Pulmonary artery endothelial cell (primary cell): ENCODE measurements at places on chromosomes 7 and 10.

DNA sequence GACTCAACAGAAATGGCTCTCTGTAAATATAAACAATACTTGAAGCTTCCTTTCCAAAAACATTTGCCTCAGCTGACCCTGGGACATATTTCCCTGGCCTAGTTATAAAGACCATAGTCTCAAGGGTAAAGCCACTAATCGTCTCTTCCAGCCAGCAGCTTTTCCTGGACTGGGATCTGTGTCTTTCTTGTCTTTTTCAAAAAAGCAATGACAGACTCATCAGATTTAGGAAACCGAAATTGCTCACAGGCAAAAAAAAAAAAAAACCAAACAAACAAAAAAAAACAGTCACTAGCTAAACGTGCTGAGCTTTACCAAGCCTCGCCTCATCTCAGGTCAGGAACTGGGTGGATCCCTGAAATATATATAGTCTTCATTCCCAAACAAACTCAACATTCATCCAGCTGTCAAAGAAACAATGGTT lies 23.5 kb downstream of the STN1 start:
- no peak for DNase-seq

GRCh38 chr10:124150189-124150806 lies 56.9 kb upstream of the CHST15 start:
- no peak for DNase-seq

- DNase-seq = no peak
These were observed 143.3 kb downstream of the KCNMA1 start for GRCh38 chr10:77494327-77494726.

DNA sequence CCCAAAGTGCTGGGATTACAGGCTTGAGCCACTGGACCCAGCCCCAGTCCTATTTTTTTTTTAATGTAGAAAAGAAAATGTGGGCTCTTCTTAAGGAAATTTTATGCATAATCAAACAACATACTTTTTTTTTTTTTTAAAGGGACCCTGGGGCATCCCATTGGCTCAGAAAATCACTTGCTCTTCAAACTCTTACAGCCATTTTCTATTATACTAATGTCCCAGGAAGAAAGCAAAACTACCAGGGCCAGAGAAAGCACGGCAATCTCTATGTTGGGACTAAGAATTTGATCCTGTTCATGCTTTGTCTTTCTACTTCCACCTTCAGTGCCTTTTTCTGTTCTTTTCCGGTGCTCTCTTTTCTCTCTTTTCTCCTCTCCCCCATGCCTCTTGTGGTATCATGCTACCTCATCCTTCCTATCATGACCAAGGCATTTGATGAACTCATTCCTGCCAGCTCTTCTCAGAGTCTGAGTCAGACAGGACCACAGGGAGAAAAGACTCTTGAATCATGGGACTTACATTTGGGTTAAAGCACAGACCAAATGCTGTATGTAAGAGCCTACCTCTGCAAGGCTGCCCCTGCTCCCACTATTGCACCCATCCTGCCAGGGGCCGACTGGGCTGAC lies 76.4 kb upstream of the CCNY start:
- DNase-seq = no peak

DNA sequence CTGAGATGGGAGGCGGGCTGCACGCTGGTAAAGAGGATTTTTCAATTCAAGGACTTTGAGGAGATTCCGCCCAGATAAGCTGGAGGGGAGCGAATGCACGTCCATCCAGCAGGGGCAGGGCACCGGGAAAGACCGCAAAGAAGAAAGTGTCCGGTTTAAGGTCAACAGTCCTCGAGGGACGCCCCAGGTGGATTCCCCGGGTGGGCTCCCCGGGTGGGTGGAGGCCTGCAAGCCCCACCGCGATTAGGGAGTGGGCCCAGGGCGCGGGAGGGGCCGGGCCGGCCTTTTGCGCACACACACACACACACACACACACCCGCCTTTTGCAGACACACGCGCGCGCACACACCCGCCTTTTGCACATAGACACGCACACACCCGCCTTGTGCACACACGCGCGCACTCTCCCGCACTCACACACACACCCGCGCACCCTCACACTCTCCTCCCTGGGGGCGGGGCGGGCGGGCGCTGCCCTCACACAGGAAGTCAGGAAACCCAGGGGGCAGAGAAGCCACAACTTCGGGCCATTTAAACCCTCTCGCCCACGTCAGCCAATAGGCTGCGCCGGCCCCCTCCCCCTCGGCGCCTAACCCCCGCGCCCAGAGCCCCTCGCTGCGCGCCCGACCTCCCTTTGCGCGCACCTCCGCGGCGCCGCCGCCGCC lies 615 bp downstream of the ARHGAP12 start:
- no peak for DNase-seq

DNA sequence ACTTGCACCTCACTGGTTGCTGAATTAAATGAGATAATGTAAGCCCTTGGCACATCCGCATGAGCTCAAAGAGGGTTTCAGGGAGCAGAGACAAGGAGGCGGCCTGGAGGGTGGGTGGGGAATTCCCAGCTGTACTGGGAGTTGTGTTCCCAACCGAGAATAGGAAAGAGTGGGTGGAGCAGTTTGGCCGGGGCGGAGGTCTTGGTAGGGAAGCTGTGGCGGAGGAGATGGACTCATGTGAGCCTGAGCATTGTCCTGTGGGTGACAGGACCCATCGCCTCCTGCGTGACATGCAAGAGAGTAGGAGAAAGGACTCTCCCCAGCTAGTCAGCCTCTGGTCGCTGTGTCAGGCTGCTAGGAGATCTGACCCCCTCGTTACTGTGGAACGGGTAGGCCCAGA lies 41.0 kb upstream of the SAMD8 start:
- DNase-seq = no peak
